ENCODE measurements at places on chromosomes 2 and 18.

DNA sequence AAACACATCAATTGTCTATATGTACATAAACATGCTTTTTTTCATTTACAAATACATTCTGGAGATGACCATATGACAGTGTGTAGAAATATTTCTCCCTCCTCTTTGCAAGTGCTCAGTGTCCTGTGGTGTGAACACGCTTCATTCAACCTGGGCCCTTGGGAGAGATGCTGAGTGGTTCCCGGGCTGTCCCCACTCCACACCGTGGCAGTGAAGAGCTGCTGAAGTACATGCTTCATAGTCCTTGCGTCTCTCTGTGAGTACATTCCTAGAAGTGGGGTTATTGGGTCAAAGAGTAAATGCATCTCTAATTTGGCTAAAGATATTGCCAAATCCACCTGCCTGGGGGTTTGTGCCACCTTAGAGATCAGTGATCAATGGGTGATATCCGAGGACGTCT is 6.5 kb upstream of the GPR35 start:
- no peak for DNase-seq

GRCh38 chr2:85769236-85769982 is 15.6 kb downstream of the ATOH8 start:
- DNase-seq, result no peak

DNA sequence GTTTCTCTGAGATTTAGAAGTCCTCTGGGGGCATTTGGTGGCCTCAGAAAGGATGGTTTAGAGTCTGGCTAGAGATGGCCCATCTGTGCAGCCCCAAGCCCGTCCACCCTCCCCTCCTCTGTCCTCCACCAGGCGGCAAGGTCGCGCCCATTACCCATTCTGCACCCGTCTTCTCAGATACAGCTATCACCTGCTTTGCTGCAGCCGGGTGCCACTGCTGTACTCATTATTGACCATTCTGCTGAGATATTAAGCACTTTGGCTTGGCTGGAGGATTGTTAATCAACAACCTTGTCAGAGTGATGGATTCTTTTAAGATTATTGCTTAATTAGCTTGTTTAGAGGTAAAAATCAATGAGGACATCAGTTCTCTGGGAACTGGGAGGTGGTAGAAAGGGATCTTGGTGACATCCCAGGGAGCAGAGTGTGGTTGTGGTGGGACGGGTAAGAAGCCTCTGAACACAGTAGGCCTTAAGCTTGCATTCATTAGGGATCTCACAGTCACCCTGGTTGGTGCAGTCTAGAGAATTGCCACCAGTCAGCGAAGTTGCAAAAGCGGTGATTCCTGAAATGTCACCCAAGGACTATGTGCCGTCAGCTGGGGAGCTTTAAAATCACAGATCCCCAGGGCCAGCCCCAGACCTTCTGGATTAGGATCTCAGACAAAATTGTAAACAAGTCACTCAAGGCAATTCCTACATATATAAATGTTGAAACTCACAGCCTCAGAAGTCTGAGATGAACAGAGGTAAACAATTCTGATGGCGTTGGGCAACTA is 90.9 kb downstream of the CAPN13 start:
- no peak for DNase-seq

GRCh38 chr2:76851000-76851399 is 671.2 kb downstream of the LRRTM4 start:
- no peak for DNase-seq

DNA sequence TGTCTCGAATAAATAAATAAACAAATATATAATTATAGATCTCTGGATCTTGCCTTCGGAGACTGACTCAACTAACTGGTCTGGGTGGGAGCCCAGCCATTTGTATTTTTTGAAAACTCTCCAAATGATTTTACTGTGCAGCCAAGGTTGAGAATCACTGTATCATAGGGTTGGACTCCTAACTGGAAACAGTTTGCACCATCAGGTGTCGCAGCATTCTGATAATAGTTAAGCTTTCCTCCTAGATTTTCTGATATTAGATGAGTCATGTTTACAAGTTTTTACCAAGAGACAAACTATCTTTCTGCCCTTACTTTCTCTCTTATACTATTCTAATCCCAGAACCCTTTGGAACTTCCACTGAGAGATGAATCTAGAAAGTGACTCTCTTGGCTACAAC is 16.8 kb downstream of the IL37 start:
- no peak for DNase-seq

DNA sequence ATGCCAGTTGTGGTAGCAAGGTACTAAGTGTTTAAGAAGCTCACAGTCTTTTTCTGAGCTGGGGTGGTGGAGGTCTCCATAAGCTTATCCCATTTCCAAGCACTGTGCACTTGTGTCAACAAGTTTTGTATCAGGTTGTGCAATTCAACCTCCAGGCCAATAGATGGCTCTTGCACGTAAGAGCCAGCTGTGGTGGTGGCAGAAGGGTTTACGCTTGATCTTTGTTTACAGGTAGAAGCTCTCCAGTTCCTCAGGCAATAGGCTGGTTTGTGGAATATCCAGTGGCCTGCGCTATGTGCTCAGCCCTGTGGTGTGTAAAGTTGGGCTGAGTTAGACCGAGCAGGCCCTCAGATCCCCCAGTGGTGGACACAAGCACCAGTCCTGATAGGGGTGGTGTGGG is 89.7 kb upstream of the CNTNAP5 start:
- no peak for DNase-seq

DNA sequence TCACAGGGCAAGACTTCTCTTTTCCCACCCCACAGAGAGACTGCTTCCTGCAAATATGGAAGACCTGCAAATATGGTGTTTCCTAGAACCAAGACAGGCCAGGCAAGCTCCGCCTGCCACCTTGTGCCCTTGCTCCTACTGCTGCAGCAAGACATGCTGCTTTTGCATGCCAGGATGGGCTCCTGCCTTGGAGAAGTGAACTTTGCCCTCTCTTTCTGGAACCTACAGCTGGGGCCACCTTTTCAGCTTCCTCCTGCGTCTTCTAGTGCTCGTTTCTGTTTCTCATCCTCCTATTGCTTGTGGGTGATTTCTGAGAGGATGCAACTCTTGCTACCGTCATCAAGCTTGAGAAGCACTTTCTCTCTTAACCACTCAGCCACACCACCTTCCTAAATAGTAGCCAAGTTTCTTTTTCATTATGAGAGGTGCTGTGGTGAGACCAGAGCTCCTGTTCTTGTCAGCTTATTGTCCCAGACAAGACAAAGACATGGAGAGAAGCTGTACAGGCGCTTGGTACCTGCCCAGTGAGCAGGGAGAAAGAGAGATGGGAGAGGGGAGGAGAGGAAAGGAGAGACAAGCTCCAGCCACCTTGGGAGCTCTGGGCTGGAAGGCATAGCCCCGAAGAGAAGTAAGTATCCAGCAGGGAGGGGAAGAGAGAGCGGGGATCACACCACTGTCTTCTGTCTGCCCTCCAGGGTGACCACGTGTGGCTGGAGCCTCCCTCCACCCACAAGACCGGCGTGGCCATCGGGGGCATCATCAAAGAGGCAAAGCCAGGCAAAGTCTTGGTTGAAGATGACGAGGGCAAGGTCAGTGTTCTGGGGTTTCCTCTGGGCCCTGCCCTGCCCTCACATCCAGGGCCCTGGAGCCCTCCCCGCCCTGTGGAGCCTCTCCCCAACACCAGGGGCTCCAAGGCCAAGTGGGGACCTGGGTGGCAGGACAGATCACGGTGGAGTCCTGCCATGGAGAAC is 28.3 kb downstream of the MYO7B start:
- no peak for DNase-seq

DNA sequence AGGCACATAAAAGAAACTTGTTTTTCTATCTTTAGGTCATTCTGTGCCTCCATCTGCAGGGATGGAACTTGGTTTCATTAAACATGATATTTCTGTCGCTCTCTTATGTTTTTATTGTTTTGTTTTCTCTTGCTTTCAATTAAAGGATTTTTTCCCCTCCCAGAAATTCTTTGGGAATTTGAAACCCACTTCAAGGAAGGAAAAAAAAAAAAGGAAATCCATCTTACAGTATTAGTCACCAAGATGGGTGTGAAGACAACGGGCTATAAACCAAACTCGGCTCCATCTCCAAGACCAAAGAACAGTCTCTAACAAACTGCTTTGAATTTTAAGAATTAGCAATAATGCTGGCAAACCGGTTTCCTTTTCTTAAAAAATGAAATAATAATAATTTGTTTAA is 244.1 kb downstream of the BCL11A start:
- no peak for DNase-seq

GRCh38 chr2:156657809-156658208 is 221.6 kb downstream of the GPD2 start:
- DNase-seq, result no peak

DNA sequence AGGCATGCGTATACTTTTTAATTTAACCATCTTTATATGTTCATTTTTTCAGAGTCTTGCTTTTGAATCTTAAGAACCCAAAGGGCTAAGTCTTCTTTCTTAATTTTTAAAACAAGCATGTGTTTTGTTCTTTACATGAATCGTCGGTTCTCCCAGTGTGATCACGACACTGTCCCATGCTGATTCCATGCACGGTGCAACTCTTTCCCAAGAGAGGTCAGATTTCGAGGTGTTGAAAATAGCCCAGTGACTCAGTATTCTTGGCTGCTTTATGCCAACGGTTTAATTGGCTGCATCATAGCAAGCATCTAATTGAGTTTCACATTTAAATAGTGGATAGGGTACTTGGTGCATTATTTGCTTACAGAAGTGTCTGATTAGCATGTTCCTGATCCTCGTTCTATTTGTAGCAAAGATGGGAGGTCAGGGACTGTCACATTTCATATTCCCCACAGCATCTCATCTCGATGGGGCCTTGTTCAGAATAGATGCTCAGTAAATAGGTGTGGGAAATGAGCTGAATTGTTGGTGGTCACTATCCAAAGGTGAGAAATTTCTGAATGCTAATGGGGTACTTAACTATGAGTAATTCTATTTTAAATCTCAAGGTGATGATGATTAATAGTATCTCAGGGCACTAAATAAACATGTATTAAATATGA is 2.8 kb downstream of the NPAS2 start:
- no peak for DNase-seq

- no peak for DNase-seq
These were observed 68.3 kb upstream of the OTOS start for GRCh38 chr2:240208631-240209211.

GRCh38 chr2:37992601-37993000 is 67.5 kb downstream of the RMDN2 start:
- no peak for DNase-seq

- no peak for DNase-seq
These were observed 79.1 kb upstream of the ZFP36L2 start for GRCh38 chr2:43305517-43305916.

DNA sequence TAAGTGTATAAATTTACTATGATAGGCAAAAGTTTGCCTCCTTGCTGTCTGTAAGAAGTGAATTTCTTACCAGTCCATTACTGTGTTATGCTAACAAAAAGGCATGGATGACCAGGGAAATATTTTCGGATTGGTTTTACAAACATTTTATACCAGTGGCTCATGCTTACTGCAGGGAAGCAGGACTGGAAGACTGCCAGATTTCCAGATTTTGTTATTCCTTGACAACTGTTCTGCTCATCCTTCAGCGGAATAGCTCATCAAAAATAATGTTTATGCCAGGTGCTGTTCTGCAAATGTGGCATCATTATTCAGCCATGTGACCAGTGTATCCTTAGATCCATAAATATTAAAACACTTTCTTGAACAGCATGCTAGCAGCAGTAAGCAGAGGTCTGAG is 40.4 kb upstream of the NETO1 start:
- DNase-seq, result no peak

- DNase-seq, result no peak
These were observed 72.3 kb upstream of the SESTD1 start for GRCh38 chr2:179336782-179337534.

- no peak for DNase-seq
These were observed 55.9 kb downstream of the E2F6 start for GRCh38 chr2:11410101-11410500.

GRCh38 chr2:9990736-9991135 is 39.2 kb downstream of the GRHL1 start:
- no peak for DNase-seq

- DNase-seq, result no peak
These were observed 15.9 kb upstream of the POMC start for GRCh38 chr2:25184254-25184653.

- no peak for DNase-seq
These were observed 649.8 kb upstream of the FSHR start for GRCh38 chr2:49804111-49804510.

GRCh38 chr2:65647249-65647842 is 214.9 kb upstream of the SPRED2 start:
- DNase-seq, result no peak

Measured in stimulated activated CD4-positive, alpha-beta T cell treated with anti-CD3 and anti-CD28 coated beads, Interleukin-2, amount 100 ng/mL, for 48 hours (primary cell).